B cell (primary cell): ENCODE measurements at places on chromosomes 7 and 10. TPM values are rescaled to one million over a fixed set of nuclear protein-coding genes. Genes with fewer than 3 reads are reported as not detected.

DNA sequence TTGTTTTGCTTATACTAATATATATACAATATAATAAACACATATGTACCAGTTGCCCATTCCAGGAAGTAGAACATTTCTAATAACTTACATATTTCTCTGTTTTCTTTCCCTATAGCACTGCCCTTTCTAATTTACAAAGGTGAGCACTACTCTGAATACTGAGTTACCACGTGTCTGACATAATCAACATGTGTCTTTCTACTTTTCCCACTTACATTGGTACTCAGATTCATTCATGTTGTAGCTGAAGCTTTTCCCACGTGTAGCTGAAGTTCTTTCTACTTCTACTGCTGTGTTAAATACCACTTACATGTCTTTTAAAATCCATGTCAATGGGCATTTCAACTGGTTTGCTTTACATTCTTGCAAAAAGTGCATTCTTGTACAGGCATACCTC lies 317.3 kb downstream of the DGKB start:
- DNase-seq, result no peak
- H3K27me3 ChIP-seq, result no peaks in the 10 kb centered on the region
- no peaks in the 10 kb centered on the region for H3K36me3 ChIP-seq
- H3K4me3 ChIP-seq, result no peak overlapping the region

ADRA2A gene
- not detected in 2 replicates for total RNA-seq

DNA sequence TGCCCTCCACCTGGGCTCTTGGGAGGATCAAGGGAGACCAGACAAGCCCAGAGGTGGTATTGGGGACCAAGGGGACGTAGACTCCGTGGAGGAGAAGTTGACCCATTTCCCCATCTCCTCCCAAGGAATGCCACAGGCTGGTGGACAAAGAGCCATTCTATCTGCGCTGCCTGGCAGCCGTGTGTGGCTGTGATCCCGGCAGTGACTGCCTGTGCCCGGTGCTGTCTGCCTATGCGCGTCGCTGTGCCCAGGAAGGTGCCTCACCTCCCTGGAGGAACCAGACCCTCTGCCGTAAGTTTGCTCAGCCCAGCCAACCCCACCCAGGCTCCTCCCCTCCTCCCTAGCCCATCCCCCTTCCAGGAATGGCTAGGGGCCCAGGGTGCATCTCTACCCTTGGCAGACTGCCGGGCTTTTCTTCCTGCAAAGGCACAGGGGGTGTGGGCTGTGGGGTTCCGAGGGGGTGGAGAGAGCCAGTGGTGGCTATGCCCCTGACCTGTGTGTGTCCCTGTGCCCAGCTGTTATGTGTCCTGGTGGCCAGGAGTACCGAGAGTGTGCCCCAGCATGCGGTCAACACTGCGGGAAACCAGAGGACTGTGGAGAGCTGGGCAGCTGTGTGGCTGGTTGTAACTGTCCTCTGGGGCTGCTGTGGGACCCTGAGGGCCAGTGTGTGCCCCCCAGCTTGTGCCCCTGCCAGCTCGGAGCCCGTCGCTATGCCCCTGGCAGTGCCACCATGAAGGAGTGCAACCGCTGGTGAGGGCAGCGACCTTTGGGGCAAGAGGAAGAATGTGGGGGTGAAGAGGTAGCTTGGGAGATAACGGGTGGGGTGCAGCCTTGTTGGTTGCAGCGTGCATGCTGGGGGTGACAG lies 10.2 kb upstream of the ZNF467 start:
- no peaks in the 10 kb centered on the region for H3K27me3 ChIP-seq
- no peaks in the 10 kb centered on the region for H3K4me1 ChIP-seq
- H3K4me3 ChIP-seq, result no peak overlapping the region
- H3K27ac ChIP-seq, result no peak overlapping the region
- DNase-seq, result no peak

DNA sequence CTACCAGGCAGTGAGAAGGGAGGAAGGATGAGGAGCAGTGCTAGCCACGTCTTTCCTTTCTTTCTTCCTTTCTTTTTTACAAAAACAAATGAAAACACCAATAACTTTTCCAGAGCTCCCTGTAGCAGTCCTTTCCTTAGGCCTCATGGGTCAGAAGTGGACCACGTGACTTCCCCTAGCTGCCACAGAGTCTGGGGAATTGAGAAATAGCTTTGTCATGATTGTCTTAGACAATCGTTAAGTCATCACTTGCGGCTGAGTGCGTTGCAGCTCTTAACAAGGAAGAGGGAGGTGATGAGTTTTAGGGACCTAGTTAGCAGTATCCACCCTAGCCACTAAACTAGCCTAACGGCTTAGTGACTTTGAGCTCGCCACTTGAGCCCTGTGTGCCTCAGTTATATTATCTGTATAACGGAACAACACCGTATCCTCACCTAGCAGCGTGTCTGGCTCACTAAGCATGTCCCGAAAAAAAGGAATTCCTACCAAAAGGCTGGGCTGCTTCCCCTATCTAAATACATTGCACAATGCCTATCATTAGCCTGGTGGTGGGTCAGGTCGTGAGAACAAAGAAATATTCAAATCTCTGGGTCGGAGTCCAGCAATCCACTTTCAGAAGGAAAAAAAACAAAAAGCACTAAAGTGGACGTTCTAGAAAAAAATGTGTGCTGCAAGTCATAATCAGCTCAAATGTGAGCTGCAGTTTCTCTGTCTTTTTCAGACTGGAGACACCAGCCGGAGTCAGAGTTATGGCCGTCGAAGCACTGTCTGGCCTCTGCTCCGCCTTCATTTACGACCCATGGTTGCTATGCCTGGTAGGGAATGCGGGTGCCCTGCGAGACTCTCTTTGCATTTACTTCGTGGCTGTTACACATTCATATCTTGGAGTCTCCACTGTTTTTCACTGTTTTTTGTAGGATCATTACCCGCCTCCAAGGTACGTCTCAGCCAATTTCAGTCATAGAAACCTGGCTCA lies 338.5 kb upstream of the FOXK1 start:
- H3K4me3 ChIP-seq, result no peak overlapping the region
- no peaks in the 10 kb centered on the region for H3K36me3 ChIP-seq
- no peak for DNase-seq
- H3K27ac ChIP-seq, result no peak overlapping the region
- no peaks in the 10 kb centered on the region for H3K4me1 ChIP-seq

DNA sequence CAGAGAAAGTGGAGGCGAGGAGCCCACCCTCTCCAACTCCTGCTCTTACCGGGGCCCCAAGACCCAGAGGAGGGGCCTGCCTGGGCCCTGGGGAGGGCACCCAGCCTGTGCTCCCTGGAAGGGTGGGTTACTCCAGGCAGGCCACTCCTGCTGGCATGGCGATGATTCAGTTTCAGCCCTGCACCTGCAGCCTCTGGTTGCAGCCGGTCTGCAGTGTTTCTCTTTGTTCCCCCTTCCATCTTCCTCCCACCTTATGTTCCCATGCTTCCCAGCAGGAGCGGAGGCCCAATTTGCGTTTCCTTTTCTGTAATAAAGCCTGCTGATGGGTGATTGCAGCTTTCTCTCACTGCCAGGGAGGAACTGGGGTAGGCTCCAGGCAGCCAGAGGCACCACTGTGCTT lies 53.2 kb upstream of the FAM20C start:
- peaks cover 6% of the 10 kb centered on the region for H3K4me1 ChIP-seq
- no peak overlapping the region for H3K4me3 ChIP-seq
- no peak overlapping the region for H3K27ac ChIP-seq
- no peaks in the 10 kb centered on the region for H3K36me3 ChIP-seq
- no peak for DNase-seq
- H3K27me3 ChIP-seq, result no peaks in the 10 kb centered on the region

DNA sequence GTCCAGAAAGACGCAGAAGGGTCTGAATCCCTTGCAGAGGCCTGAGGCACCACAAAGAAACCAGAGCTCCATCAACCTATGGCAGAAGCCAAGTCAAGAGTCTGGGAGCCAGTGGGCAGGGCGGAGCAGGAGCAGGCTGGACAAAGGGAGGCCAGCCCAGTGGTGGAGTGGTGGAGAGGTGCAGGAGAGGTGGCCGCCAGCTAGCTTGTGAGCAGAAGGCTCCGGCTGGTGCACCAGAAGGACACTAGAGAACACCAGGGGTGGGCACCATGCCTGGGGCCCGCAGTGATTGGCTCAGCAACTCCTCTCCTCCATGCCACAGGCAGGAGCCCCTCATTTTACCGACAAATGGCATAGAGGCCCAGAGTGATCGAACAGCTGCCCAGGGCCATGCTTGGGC lies 186.6 kb downstream of the GRID1 start:
- no peaks in the 10 kb centered on the region for H3K36me3 ChIP-seq
- no peak for DNase-seq
- H3K27me3 ChIP-seq, result no peaks in the 10 kb centered on the region
- H3K4me3 ChIP-seq, result no peak overlapping the region
- H3K4me1 ChIP-seq, result no peaks in the 10 kb centered on the region

DNA sequence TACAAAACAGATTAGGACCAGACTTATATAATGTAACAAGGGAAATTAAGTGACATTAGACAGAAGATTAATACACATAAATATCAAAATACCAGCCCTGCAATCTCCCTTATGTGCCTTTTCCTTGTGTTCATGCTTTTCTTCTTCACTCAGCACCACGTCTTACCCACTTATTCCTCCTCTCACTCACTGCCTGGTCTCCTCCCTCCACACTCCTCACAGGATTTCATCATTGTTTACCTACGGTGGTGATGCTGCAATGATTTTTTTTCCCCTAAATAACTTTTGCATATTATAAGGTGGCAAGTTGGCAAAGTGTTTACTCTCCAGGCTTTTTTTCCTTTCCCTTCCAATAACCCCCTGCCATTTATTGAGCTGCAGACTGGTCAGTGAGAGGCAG lies 203.2 kb downstream of the PCLO start:
- no peak overlapping the region for H3K27ac ChIP-seq
- H3K27me3 ChIP-seq, result no peaks in the 10 kb centered on the region
- no peaks in the 10 kb centered on the region for H3K4me1 ChIP-seq
- no peak overlapping the region for H3K4me3 ChIP-seq

- no peak overlapping the region for H3K4me3 ChIP-seq
- no peak overlapping the region for H3K27ac ChIP-seq
- H3K27me3 ChIP-seq, result peaks cover 8% of the 10 kb centered on the region
- no peak for DNase-seq
Measured at GRCh38 chr7:134783294-134784069, 4.0 kb downstream of the CALD1 start.

- H3K27ac ChIP-seq, result no peak overlapping the region
- H3K27me3 ChIP-seq, result peaks cover 3% of the 10 kb centered on the region
- H3K4me3 ChIP-seq, result no peak overlapping the region
- peaks cover 4% of the 10 kb centered on the region for H3K4me1 ChIP-seq
Measured at GRCh38 chr7:30968747-30969603, 5.2 kb downstream of the GHRHR start.

GRCh38 chr7:143229054-143229790 lies 7.4 kb downstream of the TAS2R40 start:
- H3K4me1 ChIP-seq, result no peaks in the 10 kb centered on the region
- no peak overlapping the region for H3K27ac ChIP-seq
- H3K27me3 ChIP-seq, result no peaks in the 10 kb centered on the region
- DNase-seq, result no peak
- no peak overlapping the region for H3K4me3 ChIP-seq
- no peaks in the 10 kb centered on the region for H3K36me3 ChIP-seq

DNA sequence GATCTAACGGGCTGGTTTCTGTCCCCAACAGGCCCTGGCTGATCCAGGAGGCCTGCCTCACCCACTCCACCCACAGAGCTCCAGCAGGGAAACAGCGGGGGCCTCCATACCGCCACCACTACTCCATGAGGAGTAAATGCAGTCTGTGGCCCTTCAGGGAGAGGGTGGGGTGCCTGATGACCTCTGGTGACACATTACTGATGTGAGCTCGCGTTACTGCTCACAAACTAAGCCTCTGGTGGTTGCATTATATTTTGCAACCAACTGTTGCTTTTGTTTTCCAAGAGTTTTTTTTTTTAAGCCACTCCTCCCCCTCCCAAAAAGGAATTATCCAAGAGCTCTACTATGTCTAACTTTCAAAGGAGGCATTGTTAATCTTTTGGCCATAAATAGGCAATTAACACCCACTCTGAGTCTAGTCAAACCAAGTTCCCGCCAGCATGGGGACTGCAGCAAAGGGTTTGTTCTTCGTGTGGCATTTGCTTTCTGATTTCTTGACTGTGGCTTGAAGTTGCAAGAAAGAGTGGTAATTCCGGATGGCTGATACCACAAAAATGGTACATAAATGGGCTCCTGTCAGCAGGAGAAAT lies 72.6 kb downstream of the FAM53B start:
- H3K27me3 ChIP-seq, result no peaks in the 10 kb centered on the region
- no peak overlapping the region for H3K4me3 ChIP-seq
- H3K4me1 ChIP-seq, result peaks cover 27% of the 10 kb centered on the region
- H3K36me3 ChIP-seq, result no peaks in the 10 kb centered on the region
- DNase-seq, result no peak

PILRA gene
- total RNA-seq, result 9.8 and 10.3 TPM in 2 replicates

PLXNA4 gene
- total RNA-seq, result not detected in 2 replicates

DNA sequence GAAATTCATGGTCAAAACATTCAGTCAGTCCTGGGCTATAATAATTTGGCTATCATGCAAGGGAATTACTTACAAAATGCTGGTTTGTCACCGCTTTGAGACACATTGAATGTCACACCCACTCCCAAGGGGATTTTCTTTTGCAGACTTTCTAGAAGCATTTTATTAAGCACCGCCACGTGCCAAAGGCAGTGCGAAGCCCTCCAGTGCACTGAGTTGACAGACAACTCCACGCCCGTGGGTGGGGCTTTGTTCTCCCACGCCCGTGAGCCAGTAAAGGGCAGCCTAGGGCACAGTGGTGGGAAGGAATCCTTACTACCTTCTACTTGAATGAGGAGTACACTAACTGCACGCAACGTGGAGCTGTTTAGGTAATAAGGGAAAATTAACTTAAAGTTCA lies 515.8 kb downstream of the KCNMA1 start:
- H3K27ac ChIP-seq, result no peak overlapping the region
- H3K4me3 ChIP-seq, result no peak overlapping the region
- H3K4me1 ChIP-seq, result no peaks in the 10 kb centered on the region
- DNase-seq, result no peak
- H3K36me3 ChIP-seq, result no peaks in the 10 kb centered on the region

DNA sequence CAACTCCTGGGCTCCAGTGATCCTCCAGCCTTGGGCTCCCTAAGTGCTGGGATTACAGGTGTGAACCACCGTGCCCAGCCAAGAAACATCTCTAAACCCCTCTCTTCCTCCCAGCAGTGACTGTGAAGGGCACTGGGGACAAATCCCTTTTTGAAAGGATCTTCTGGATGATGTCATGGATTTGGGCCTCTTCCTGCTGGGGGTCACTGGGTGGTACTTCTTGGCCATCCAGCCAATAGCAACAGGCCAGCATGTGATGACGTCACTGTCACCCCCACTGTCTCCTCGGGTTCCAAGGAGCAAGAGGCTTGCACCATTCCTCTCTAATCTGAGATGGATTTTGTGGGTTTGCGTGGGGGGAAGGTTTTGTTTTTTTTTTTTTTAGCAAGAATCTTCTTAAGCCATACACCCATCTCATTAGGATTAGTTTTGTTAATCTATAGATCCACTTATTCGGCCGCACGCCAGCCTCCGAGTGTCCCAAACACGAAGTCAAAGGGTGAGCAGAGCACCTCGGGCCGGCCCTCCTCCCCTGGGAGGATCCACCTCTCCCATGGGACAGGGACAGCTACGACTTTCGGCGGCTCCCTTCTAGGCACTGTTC lies 29.4 kb upstream of the TNRC18 start:
- peaks cover 3% of the 10 kb centered on the region for H3K27me3 ChIP-seq
- no peak overlapping the region for H3K27ac ChIP-seq
- DNase-seq, result no peak
